ENCODE measurements at places on chromosomes 11 and 22. TPM values are rescaled to one million over a fixed set of nuclear protein-coding genes. Genes with fewer than 3 reads are reported as not detected.

Gene NRXN2
- 50.4 TPM for total RNA-seq

Gene OR56B1
- total RNA-seq: not detected

DNA sequence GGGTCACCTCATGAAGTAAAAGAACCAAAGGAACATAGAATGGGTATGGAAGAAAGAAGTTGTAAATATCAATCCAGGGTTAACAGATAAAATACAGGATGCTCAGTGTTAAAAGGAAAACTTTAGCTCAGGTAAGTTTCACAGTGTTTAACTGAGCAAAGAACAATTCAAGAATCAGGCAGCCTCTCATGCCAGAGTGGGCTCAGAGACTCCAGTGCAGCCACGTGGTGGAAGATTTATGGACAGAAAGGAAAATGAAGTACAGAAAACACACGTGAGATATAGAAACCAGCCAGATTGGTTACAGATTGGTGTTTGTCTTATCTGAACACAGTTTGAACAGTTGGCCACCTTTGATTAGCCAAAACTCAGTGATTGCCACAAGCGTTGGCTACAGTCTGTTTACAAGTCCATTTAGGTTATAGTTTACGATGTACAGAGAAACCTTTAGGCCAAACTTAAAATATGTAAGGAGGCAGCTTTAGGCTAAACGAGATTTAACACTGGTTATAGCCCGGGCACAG lies 9.1 kb downstream of the AP5B1 start:
- peaks cover 3% of the 10 kb centered on the region for H3K27me3 ChIP-seq
- H3K27ac ChIP-seq: no peak overlapping the region
- no peaks in the 10 kb centered on the region for H3K4me1 ChIP-seq
- no peak for DNase-seq
- H3K4me3 ChIP-seq: no peak overlapping the region
- peaks cover 4% of the 10 kb centered on the region for H3K36me3 ChIP-seq

- H3K36me3 ChIP-seq: no peaks in the 10 kb centered on the region
- no peak for DNase-seq
- peaks cover 1% of the 10 kb centered on the region for H3K4me1 ChIP-seq
Observed at GRCh38 chr22:17241576-17242330, 22.5 kb upstream of the ADA2 start.

DNA sequence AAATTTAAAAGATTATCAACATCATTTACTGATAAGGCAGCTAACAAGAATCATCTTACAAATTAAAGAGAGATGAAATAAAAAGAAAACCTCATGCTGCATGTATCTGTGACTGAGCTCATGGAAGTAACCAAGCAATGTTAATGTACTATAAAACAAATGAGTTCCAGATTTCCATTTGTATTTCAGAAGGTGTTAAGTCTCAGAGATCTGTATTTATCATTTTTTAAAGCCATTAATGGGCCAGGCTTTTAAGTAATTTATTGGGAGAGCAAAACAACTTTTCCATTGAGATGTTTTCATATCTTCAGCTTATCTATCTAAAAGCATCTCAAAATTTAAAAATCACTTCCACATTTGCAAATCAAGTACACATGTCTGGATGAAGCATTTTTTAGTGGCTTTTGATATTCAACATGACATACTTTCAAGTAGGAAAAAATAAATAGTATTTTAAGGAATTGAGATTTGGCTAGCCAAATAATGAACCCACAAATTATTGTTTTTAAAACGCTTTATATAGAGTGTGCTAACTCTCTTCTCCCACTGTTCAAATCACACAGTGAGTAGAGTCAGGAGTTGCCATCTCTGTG lies 17.9 kb upstream of the BBOX1 start:
- no peak overlapping the region for H3K4me3 ChIP-seq
- H3K36me3 ChIP-seq: no peaks in the 10 kb centered on the region
- no peaks in the 10 kb centered on the region for H3K4me1 ChIP-seq
- DNase-seq: no peak

Data from glutamatergic neuron (in vitro differentiated cells).